Activated naive CD4-positive, alpha-beta T cell (primary cell): ENCODE measurements at places on chromosomes 5 and 9.

DNA sequence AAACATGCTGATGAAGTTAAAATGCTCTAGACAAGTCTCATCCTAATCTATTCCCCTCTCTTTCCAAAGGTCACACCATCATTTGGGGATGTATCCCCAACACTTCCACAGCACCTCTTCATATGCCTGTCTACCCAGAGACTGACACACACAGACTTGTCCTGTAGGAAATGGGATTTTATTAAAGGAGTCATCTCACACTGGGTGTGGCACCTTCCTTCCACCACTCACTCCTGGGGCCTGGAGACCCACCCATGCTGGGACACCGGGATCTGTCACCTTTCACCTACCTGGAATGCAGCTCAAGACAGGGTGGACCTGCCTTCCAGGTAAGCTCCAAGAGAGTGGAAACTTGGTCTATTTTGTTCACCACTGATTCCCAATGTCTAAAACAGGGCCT, 99.4 kb upstream of the HAND1 start:
- no peak for DNase-seq

DNA sequence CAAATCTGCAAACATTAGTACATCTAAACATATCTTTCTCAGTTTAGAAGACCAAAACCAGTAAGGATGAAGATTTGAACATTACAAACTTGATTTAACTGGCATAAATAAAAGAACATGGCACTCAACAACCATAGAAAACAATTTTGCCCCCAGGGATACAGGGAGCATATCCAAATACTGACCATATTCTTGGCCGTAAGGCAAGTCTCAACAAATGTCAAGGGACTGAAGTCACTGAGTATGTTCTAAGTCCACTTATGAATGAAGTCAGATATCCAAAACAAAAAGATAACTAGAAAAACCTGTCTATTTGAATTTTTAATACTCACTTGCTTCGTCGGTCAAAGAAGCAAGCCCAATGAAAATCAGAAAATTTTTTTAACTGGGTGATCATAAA, 14.1 kb downstream of the FEM1C start:
- no peak for DNase-seq

GRCh38 chr5:126752081-126752785, 24.7 kb upstream of the LMNB1 start:
- no peak for DNase-seq

DNA sequence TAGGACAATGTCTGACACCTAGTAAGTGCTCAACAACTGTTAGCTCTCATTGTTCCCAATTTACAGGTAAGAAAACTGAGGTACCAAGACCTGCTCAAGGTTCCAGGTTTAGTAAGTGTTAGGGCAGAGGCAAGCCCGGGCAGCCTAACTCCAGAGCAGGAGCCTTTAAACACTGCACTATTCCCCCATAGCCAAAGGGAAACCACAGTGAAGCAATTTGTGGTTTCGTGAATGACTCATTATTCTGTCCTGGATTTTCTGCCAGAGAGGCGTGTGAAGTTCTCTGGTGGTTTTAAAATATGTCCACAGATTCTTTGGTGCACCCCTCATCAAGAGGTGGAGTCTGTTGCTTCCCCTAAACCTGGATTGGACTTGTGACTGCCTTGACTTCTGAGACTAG, 1.0 kb upstream of the MCC start:
- no peak for DNase-seq

GRCh38 chr5:54867310-54867944, 118.0 kb downstream of the ESM1 start:
- no peak for DNase-seq

- no peak for DNase-seq
Observed at GRCh38 chr5:18761801-18762200, 1127.5 kb downstream of the TAF11L14 start.

DNA sequence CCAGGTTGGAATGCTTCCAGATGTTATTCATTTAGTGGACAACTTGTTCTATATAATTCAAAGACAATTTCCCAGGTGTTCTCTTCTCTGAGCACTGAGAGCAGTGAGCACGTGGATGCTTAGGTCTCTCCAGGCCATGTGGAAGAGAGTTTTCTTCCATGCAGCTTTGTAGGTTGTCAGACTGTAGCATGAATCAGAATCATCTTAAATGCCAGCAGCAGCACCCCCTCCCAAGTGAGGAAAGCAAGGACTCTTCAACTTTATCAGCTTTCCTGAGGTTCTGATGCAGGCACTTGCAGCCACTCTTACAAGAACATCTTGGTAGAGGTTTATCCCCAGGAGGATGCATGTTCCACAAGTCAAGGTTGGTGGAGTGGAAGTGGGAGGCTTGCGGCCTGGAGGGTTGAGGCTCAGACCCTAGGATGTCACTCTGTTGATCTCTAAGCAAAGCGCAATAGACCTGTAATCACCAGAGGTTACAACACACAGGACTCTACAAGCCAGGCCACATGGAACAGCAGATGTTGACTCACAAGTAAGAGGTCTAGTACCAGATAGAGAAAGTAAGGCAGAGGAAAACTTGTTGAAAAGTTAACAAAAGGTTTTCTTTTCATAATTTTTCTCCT, 47.7 kb downstream of the UGCG start:
- DNase-seq = no peak

DNA sequence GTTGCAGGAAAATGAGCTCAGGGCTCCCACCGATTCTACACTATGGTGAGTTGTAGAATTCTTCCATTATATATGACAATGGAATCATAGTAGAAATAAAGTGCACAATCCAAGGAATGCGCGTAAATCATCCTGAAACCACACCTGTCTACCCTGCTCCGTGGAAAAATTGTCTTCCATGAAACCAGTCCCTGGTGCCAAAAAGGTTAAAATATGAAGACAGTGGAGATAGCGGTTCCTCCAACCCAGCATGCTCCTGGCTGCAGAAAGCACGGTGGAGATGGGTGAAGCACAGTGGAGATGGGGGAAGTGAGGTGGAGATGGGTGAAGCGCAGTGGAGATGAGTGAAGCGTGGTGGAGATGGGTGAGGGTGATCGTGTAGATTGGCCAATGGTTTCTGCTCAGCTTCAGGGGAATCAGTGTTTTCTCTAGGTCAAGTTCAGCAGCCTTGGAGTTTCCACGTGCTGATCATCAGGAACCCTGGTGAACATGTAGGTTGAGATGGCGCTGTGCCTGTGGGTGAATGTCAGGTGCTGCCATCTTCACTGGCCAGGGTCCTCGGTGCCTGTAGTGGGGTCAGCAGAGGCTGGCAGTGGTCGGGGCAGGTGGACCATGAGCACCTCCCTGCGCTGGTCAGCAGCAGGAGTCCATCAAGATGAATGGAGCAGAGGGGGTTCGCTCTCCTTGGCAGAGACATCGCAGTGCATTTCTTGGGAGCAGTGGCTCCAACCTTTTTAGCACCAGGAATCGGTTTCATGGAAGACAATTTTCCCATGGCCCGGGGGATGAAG, 20.3 kb downstream of the PAEP start:
- no peak for DNase-seq

DNA sequence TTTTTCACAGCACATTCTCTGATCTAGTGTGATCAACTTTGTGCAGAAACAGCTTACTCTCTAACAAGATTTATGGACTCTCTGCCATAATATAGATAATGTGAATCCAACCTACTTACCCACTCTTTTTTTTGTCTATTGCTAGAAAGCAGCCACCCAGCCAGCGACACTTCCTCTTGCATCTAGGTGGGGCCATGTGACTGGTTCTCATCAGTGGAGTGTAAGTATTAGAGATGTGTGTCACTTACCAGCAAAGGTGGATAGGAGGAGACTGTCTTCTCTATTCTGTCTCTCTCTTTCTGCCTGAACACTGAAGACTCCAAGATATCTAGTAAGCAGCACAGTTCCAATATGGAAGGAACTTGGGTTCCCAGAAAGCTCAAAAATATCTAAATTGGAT, 174.8 kb downstream of the MCTP1 start:
- DNase-seq = no peak

- no peak for DNase-seq
Observed at GRCh38 chr9:117092582-117092981, 322.3 kb downstream of the ASTN2 start.

DNA sequence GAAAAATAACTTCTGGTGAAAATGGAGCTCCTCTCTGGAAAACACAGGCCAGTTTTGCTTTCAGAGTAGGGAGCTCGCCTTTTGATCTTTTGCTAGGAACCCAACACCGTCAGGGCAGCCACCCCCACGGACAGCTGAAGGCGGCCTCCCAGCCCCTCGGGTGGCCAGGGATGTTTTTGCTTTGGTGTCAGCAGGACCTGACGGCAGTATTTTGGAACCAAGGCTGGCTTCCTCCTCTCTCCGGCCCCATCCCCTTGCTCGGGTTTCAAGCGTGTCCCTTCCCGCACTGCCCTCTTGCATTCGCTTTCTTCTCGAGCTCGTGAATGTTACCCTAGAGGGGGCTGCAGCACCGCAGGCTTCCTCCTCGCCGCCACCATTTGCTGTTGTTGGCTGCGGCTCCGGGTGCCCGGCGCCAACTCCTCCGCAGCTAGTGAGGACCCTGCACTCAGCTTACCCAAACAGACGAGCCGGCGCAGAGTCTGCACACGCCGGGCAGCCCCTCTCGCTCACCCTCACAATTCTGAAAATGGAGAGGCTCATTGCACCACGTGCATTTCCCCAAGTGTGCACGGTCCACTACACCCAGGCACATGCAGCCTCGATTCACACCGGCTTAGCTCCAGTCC, 35.5 kb upstream of the ADAMTSL1 start:
- DNase-seq = no peak

GRCh38 chr9:27183701-27184100, 74.7 kb downstream of the TEK start:
- DNase-seq = no peak

DNA sequence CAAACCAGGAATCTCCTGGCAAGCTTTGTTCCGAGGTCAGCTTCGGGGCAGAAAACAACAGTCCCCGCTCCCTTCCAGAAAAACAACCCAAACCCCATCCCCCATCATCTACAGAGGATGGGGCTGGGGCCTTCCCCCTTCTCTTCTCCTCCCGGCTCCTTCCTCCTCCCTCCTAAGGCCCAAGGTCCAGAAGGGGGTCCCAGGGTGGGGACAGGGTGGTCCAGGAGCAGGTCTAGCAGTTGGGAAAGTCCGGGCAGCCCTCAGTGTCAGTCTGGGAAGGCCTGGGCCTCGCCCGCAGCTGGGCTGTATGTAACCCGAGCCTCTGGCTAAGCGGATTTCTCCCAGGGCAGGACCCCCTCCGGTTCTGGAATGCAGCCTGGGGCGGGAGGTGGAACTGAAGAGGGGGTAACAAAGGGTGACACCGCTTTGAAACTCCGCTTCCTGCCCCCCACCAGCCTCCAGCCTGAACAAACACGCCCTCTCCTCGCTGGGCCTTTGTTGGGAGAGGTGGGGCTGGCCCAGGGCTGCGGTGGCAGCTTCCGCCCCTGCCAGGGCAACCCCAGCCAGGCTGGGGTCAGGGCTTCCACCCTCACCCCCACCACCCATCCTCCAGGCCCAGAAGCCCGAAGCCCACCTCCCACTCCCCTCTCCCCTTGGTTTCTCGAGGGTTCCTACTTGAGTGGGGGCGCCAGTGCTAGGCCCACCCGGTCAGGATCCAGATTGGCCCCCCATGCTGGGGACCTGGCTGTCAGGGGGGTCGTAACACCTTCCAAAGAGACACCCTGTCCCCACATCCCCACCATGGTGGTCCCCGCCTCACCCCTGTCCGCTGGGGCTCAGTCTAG, 63.5 kb downstream of the C9orf50 start:
- no peak for DNase-seq

- DNase-seq = no peak
Observed at GRCh38 chr5:148641735-148642134, 12.6 kb downstream of the HTR4 start.

DNA sequence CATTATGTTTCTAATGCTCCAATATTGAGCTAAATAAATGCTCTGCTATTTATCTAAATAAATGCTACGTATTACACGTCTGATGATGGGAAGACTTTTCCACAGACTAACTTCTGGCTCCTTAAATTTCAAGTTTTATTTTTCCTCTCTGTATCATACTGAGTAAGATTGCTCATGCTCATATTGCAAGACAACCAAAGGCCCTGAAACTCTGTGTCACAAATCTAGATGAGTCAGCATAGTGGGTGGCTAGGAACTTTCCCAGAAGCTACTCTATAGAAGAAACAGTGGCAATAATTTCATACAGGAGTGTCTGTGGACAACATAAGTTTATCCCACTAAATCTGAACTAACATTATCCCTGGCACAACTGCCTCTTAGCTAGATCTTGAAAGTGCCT, 53.0 kb upstream of the RFX3 start:
- no peak for DNase-seq

GRCh38 chr9:123586275-123586674, 230.3 kb downstream of the CRB2 start:
- DNase-seq = no peak

DNA sequence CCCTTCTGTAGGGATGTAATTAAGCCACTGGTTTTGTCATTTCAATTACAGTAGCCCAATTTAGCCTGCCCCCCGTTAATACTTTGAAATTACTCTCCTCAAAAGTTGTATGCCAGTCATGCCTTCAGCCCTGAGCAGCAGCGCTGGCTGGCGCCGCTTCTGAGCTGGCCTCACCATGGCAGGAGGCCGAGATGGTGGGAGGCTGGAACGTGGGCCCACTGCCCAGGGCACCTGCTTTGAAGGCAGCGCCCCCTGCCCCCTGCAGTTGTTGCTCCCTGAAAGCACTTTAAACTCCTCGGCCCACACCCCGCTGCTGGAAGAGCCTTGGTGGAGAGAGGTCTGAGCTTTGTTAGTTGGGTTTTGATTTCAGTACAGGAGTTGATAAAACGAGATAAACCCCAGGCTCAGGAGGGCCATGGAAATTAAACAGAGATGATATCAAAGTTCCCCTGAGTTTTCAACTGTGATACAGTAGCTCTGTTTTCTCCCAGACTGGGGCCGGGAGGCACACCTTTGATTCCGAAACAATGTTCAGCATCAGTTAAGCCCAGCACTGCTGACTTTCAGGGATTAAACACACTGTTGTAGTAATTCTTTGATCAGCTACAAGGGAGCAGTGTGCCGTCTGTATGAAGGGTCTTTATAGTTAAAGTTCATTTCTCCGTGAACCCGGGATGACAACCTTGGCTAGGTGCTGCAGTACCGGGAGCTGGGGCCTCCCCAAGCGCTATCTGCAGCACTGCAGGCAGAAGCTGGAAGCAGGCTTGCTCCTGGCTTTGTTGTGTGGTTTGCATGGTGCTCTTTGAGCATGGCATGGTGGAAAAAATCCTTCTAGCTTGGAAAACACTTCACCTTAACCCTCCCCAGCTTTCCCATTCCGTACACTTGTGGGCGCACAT, 9.5 kb downstream of the MVB12B start:
- no peak for DNase-seq

- DNase-seq = no peak
Observed at GRCh38 chr5:53642061-53642460, 81.6 kb downstream of the NDUFS4 start.

GRCh38 chr5:172830275-172830799, 3.7 kb upstream of the ERGIC1 start:
- DNase-seq = no peak
